ENCODE measurements at places on chromosomes 6 and 20.

GRCh38 chr20:2817341-2817726, 1.2 kb downstream of the TMEM239 start:
- no peak for DNase-seq

- DNase-seq: no peak
Observed at GRCh38 chr6:46909371-46909770, 12.4 kb downstream of the ADGRF5 start.

- no peak for DNase-seq
Observed at GRCh38 chr6:121884091-121884490, 448.6 kb downstream of the GJA1 start.

- DNase-seq: no peak
Observed at GRCh38 chr20:52446421-52447224, 255.0 kb upstream of the ZFP64 start.

DNA sequence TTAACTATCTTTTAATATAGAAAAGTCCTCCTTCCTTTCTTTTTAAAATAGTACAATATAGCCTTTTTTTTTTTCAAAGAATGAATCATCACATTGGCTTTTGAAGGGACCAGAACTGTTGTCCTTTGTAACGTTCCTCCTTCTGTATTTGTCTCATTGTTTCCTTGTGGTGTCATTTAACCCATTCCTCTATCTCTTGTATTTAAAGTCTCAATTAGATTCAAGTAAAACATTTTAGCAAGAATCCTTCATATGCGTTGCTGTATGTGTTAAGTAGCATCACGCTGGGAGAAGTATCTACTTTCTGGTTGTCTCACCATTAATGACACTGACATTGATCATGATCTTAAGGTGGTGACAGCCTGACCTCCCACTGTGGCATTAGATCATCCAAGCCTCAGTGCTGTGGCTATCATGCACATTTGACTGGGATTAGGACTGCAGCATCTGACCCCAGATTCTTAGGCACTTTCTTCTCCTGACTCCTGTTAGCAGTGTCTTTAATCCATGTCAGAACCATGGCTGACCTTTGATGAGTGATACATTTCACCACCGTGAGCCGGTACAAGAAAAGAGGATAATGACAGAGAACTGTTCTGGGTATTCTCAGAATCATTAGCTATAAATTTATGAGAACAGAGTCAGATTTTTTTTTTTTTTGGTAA, 67.5 kb upstream of the TFB1M start:
- DNase-seq: no peak

DNA sequence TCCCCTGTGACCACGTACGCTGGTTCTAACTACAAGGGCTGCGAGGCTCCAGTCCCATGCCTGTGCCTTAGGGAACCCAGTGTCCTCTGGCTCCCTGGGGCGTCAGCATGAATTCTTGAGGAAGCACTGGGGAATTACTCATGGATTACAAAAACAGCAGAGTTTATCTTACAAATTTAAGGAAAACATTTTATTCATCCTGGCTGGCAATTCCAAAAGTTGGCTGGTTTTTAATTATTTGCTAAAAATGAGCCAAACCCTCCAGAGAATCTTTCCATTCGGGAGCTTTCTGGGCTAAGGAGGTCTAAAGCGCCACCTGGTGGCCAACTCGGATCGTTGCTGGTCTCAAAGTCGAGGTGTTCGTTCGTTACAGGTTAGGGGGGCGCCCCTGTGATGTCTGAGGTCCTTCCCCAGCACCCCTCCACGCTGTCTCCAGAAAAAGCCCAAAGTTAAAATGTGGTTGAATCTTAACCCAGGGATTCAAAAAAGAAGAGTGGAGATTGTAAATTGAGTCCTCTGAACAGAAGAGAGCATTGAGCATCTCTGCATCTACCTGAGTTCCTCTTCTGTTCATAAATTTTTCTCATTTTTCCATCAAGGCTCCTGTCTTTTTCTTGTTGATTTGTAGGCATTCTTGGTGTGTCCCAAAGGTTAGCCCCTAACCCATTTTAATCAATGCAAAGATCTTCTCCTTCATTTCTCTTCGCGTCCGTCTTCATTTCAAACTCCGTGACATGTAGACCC, 99.4 kb downstream of the BFSP1 start:
- peak; percentile 73 for DNase-seq

DNA sequence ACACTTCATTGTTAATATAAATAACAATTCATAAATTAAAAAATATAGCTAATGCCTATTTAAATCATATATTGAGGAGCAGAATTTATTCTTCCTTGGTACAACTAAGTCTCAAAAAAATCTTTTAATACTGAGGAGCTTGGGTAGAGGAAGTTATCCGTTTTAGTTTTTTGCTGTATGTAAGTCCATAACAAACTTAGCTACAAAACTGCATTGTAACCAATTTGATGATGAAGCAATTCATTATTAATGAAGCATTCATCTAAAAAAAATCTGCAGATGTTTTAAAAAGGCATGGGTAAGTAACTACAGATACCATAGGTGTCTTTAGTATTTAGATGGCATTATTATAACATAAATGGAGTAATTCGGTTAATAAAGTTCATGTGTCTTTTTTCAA, 1.3 kb downstream of the KHDRBS2 start:
- DNase-seq: no peak

- DNase-seq: no peak
Observed at GRCh38 chr6:1077478-1078416, 234.2 kb upstream of the FOXQ1 start.

GRCh38 chr20:3248167-3248992, 9.4 kb upstream of the SLC4A11 start:
- peak; percentile 57 for DNase-seq

DNA sequence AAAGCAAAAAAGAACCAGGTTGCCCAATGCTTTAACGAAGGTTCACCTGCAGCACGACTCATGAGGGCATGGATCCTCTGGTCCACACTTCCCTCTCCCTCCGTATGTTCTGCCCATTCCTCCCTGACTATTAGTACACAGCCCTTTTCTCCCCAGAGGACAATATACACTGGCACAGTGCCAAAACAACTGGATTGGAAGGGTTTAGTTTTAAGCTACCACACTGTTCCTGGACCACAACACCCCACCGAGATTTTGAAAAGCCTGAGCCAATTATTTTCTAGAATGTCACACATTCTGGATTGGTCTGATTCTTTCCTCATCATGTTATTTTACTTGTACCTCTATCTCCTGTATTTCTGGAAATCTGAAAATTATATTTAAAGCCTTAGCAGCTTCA, 2.9 kb upstream of the AKAP7 start:
- no peak for DNase-seq

GRCh38 chr20:59629141-59630045, 25.1 kb downstream of the PHACTR3 start:
- DNase-seq: no peak

DNA sequence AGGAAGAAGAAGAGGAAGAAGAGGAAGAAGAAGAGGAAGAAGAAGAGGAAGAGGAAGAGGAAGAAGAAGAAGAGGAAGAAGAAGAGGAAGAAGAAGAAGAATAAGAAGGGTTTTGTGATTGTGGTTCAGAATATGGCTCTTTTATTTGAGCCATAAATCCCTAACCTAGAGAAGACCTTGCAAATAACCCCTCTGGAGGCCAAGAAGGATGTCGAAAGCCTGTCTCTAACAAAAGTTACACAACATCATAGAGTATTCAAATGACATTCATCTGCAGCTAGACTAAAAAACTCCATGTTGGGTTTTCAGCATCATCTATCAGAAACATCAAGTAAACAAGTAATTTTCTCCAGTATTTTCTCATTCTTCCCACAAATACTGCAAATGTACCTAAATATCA, 100.9 kb downstream of the RNASET2 start:
- no peak for DNase-seq

DNA sequence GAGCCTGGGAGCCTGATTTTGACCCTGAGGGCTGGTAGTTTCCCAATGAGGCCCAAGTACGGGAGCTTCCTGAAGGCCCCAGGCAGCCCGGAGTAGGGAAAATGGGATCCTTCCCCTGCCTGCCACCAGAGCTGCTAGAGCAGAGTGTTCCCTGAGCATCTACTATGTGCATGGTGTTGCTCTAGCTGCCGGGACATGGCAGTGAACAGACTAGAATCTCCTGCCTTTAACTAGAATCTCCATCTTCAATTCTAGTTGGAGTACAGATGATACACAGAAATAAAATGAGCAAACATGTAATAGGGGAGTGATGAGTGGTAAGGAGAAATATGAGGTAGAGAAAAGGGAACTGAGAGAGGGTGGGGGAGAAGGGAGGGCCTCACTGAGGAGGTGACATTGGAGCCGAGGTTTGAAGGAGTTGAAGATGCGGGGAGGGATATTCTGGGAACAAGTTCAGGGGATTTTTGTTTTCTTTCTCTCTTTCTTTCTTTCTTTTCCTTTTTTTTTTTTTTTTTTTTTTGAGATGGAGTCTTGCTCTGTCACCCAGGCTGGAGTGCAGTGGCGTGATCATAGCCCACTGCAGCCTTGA, 18.5 kb downstream of the VSTM2L start:
- DNase-seq: no peak

GRCh38 chr6:107569473-107569872, 79.6 kb downstream of the SOBP start:
- DNase-seq: no peak

DNA sequence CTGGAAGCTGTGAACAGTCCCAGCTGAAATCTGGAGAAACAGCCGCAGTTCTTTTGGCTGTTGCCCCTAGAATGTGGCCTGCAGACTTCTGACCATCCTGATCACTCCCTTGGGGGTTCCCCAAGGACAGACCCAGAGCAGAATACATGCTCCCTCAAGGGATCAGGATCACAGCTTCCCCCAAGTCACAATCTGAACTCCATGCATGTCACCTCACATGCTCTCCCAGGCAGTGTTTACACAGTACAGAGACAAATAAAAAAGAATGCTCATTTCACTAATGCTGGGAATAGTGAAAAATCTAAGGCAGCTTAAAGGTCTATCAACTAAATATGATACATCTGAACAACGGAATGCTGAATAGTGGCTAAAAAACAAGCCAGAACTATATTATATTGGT, 20.5 kb downstream of the SPAG4 start:
- DNase-seq: no peak

- DNase-seq: no peak
Observed at GRCh38 chr20:35295058-35295457, 2.8 kb upstream of the FAM83C start.

DNA sequence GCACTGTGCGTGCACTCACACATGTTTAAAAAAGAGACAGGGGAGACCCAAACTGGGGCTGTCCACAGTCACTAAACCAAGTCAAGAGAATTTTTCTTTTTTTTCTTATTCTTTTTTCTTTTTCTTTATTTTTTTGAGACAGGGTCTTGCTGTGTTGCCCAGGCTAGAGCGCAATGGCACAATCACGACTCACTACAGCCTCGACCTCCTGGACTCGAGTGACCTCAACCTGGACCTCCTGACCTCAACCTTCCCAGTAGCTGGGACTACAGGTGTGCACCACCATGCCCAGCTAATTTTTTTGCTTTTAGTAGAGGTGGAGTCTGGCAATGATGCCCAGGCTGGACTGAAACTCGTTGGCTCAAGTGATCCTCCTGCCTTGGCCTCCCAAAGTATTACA, 89.4 kb upstream of the NFATC2 start:
- DNase-seq: no peak

GRCh38 chr20:62602550-62602949, 39.8 kb upstream of the SLCO4A1 start:
- DNase-seq: no peak

- DNase-seq: no peak
Observed at GRCh38 chr6:91099479-91099878, 512.6 kb upstream of the MAP3K7 start.

DNA sequence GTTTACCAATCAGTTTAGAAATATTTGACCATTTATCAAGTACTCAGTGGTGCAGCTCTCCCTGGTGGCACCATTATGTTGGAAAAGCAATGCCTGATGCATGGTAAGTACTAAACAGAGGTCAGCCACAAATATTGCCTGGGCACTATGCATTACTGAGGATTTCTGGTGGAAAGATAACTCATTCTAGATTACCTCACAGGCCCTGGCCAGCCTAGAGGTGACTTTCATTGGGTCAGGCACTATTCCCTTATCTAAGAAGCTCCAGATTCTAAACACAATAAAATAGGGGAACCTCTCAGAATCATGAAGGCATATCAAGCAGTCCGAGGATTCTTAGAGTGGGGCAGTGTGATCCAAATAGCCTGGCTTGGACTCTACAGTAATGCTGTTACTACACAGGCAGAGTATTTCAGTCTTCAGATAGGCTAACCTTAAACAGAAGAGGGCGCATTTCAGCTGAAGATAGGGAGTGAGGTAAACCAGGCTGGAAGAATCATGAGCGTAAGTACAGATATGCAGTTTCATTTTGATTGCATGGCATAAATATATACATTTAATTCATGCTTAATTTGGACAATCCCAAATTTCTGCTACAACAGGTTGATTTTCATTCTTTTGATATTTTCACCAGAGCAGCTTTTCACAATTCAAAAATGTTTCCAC, 12.1 kb downstream of the LGSN start:
- DNase-seq: no peak

DNA sequence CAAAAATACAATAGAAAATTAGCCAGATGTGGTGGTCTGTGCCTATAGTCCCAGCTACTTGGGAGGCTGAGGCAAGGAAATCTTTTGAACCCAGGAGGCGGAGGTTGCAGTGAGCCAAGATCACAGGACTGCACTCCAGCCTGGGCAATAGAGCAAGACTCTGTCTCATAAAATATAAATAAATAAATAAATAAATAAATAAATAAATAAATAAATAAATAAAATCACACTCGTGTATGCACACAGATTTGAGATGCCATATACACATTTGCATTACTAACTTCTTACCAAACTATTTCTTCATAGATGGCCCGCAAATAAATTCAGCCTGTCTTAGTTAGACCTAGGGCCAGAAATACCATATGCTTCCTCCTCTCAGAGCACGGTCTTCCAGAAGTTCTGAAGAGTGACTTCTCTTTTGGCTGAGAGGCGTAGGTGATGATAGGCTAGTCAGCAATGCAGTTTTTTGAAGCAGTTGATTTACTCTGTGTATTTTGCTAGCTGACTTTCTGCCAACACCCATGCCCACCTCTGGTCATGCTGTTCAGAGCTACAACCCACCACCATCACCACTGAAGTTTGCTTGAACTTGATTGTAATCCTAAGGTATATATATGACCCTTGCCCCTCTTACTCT, 150.1 kb downstream of the SASH1 start:
- no peak for DNase-seq

DNA sequence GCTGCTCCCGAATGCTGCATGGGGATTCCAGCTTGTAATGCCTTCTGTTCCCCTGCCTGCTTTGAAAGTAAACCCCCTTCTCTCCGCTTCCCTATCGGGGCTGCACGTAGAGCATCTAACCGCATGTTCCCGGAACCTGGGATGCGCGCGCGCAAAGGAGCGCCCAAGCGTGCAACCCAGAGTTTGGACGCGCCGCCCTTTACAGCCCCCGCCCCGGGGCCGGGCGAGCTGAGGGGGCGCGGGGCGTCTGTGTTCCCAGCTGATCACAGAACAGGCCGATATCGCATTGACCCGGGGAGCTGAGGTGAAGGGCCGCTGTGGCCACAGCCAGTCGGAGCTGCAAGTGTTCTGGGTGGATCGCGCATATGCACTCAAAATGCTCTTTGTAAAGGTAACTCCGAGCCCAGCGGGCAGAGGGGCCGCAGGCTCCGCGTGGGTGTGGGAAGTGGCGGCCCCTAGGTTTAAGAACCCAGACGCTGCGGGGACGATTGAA, 1.4 kb downstream of the LAMP5 start:
- DNase-seq: peak; percentile 39

GRCh38 chr20:17611540-17612286, 41.8 kb downstream of the DSTN start:
- peak; percentile 58 for DNase-seq

GRCh38 chr20:38191654-38192053, 26.6 kb upstream of the TGM2 start:
- DNase-seq: no peak

GRCh38 chr6:100268326-100268725, 196.4 kb downstream of the SIM1 start:
- DNase-seq: no peak

- DNase-seq: no peak
Observed at GRCh38 chr6:62721408-62721807, 435.4 kb upstream of the KHDRBS2 start.

Data from glutamatergic neuron (in vitro differentiated cells).